Mesangial cell (primary cell): ENCODE measurements at places on chromosomes 4 and X. TPM values are rescaled to one million over a fixed set of nuclear protein-coding genes. Genes with fewer than 3 reads are reported as not detected.

Gene TCEAL5
- total RNA-seq = not detected in 2 replicates

Gene SUPT20HL2
- not detected in 2 replicates for total RNA-seq

Gene STATH
- not detected in 2 replicates for total RNA-seq

Gene VCX3B
- not detected in 2 replicates for total RNA-seq

Gene TNMD
- total RNA-seq = not detected in 2 replicates

Gene EDA
- total RNA-seq = 0.51 and 0.65 TPM in 2 replicates

Gene ARHGAP36
- not detected in 2 replicates for total RNA-seq

Gene DTHD1
- total RNA-seq = not detected in 2 replicates
